Esophagus muscularis mucosa (tissue), 4 donors: ENCODE measurements at places on chromosomes 1 and 21. TPM values are rescaled to one million over a fixed set of nuclear protein-coding genes. Genes with fewer than 3 reads are reported as not detected.

DNA sequence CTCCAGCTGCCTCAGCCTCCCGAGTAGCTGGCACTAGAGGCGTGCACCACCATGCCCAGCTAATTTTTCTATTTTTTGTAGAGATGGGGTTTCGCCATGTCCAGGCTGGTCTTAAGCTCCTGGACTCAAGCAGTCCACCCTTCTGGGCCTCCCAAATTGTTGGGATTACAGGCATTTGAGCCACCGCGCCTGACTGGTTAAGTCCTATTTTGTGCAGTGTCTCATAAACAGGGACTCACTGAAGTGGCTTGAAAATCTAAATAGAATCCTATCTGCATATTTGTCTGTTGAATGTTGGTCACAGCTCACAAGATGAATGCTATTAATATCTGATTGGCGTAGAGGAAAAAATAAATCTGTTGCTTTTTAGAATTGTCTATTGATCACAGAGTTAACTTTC is 5.9 kb upstream of the CHAF1B start:
- H3K36me3 ChIP-seq = peaks cover 43% of the 10 kb centered on the region
- no peak for DNase-seq
- H3K27ac ChIP-seq = no peak overlapping the region
- no peak overlapping the region for H3K4me3 ChIP-seq

The KRTAP13-2 gene
- total RNA-seq = not detected

The SLC6A17 gene
- 0.42 TPM for total RNA-seq

DNA sequence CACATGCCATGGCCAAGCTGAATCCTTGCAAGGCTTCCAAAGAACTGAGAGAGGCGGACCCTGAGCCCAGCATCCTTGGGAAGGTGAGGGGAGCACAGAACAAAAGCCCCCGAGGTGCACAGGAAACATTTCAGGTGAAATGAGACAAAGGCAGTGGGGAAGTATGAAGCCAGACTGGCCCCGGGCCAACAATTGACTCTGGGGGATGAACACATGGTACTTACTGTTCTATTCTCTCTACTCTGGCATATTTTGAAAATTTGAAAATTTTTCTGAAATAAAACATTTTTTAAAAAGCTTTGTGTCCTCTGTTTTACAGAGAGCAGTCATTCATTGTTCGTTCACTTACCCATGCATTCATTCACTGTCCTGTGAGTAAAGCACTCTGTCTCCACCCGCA is 77.7 kb downstream of the GRIK3 start:
- H3K27ac ChIP-seq = no peak overlapping the region
- no peaks in the 10 kb centered on the region for H3K36me3 ChIP-seq
- no peak overlapping the region for H3K4me3 ChIP-seq
- no peak for DNase-seq

DNA sequence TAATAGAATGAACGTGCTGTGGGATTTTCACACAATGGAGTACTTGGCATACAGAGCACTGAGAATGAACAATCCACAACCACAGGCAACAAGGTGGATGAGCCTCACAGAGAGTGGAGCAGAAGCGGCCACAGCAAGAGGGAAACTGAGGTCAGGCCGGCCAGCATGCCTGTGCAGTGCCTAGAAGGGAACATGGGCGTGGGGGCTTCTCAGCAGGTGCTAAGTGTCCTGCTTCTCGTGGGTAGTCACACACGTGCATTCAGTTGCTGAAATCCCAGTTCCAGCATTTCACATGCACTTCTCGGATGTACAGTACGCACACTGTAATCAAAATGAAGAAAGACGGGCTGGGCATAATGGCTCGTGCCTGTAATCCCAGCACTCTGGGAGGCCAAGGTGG is 33.1 kb downstream of the WDR4 start:
- no peak overlapping the region for H3K4me3 ChIP-seq
- H3K27ac ChIP-seq = no peak overlapping the region
- H3K27me3 ChIP-seq = no peaks in the 10 kb centered on the region
- H3K4me1 ChIP-seq = peaks cover 8% of the 10 kb centered on the region
- H3K36me3 ChIP-seq = peaks cover 92% of the 10 kb centered on the region

The INSRR gene
- not detected for total RNA-seq

DNA sequence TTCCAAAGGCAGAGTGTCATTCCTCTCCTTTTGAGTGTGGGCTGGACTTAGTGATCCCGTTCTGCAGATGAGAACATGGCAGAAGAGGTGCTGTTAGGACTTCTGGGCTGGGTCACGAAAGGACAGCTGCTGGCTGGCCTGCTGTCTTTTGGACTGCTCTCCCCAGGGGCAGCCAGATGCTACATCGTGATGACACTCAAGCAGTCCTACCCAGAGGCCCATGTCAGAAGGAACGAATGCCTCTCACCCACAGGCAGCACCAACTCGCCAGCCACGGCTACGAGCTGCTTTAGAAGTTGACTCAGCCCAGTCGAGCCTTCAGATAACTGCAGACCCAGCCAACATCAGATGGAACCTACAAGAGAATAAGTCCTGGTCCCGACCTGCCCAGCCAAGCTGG is 156.5 kb downstream of the KCNJ6 start:
- H3K27ac ChIP-seq = no peak overlapping the region
- H3K27me3 ChIP-seq = peaks cover 20% of the 10 kb centered on the region
- DNase-seq = no peak
- H3K4me3 ChIP-seq = no peak overlapping the region
- H3K36me3 ChIP-seq = no peaks in the 10 kb centered on the region

DNA sequence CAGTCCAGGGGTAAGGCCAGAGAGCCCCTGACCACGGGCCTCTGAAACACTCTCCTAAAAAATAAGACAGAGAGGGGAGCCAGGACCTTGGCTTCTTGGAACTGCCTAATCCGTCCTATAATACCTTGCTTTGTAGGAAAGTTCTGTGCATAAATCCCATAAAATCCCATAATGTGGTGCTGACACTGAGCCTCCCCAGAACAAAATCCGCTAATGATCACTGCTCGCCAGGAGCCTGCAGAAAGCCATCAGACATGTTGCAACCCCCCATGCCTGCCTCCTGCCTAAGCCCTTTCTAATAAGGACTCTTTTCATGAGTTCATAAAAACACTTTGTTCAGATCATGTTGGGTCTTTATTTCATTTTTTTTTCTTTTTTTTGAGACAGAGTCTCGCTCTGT is 9.3 kb upstream of the DHRS3 start:
- no peak overlapping the region for H3K27ac ChIP-seq
- H3K4me3 ChIP-seq = no peak overlapping the region
- H3K27me3 ChIP-seq = no peaks in the 10 kb centered on the region
- DNase-seq = no peak
- H3K4me1 ChIP-seq = peaks cover 14% of the 10 kb centered on the region

The GBP6 gene
- not detected for total RNA-seq

The PERM1 gene
- total RNA-seq = 0.19 TPM

GRCh38 chr1:41455479-41456332 is 28.8 kb downstream of the EDN2 start:
- H3K4me3 ChIP-seq = no peak overlapping the region
- H3K4me1 ChIP-seq = peaks cover 47% of the 10 kb centered on the region

The MR1 gene
- 13.9 TPM for total RNA-seq

- no peak for DNase-seq
- H3K36me3 ChIP-seq = no peaks in the 10 kb centered on the region
- H3K27ac ChIP-seq = peak overlapping the region; percentile 95
- H3K4me1 ChIP-seq = peaks cover 31% of the 10 kb centered on the region
These were observed 156.9 kb downstream of the TOMM20 start for GRCh38 chr1:234971586-234972297.

DNA sequence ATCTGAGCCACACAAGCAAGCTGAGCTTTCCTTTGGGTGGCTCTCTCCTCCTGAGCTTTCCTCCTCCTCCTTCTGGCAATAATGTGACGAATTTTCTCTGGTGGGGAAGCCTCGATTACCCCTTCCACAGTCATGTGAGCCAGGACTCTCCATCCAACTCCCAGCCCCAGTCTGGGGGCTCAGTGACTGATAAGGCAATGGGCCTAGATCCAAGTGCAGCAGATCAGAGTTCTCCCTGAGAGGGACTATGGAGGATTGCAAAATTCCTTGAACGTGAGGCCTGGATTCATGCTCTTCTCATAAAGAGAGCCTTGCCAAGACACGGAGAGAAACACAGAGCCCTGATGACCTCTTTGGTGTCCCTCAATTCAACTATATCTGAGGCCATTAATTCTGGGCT is 31.3 kb upstream of the TRIM67 start:
- H3K27me3 ChIP-seq = no peaks in the 10 kb centered on the region
- H3K36me3 ChIP-seq = no peaks in the 10 kb centered on the region
- no peak overlapping the region for H3K27ac ChIP-seq
- H3K4me1 ChIP-seq = no peaks in the 10 kb centered on the region

DNA sequence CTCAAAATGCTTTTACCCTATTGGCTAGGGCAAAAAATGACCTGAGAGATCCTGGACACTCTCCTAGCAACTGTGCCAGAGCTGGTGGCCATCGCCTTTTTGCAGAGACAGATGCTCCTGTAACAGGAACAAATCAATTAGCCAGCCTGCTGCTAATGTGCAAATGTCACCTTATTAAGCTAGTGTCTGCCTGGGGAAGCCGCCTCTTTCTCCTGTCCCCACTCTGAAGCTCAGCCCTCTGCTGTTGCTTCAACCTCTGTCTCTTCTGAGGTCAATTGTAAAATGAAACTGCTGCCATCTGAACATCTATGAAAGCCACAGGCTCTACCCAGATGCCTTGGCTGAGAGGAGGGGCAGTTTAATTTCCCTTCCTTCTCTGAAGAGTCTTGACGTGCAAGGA is 85.5 kb upstream of the CACNA1E start:
- no peaks in the 10 kb centered on the region for H3K36me3 ChIP-seq
- no peak for DNase-seq
- no peaks in the 10 kb centered on the region for H3K27me3 ChIP-seq
- no peak overlapping the region for H3K4me3 ChIP-seq

DNA sequence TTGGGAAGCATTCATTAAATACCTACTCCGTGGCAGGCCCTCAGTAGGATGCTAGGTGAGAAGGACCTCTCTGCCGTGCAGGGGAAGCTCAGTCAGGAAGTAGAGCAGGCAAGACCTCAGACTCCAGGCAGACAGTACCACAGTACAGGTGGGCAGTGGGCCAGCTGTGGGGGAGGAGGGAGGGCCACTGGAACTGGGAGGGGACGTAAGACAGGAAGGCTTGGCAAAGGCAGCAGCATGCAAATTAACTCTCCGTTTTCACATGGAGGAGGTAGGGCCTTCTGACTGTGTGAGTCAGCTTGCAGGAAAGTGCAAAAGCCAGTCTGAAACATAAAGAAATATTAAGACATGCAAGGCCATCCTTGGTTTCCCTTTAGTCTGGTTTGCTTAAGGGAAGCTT is 157.7 kb downstream of the TRIM33 start:
- H3K27me3 ChIP-seq = no peaks in the 10 kb centered on the region
- H3K4me1 ChIP-seq = peaks cover 16% of the 10 kb centered on the region
- DNase-seq = peak; percentile 93
- peak overlapping the region; percentile 45 for H3K27ac ChIP-seq
- no peak overlapping the region for H3K4me3 ChIP-seq

DNA sequence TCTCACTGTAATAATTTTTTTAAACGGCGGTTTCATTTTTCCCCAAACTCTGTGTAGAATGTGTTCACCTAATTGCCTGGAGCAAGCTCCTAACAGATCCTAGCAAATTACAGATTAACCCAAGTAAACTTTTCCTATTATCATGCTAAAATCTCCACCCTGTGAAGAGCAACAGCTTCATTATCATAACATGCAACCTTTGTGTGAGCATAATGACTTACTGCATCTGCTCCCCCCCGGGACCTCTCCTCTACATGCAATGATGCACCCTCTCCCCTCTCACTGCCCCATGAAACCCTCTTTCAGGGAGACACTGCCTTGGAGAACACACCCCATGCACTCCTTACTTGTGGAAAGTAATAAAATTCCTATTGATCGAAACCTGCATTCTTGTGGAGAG is 717.0 kb upstream of the TMPRSS15 start:
- H3K4me1 ChIP-seq = peaks cover 5% of the 10 kb centered on the region
- no peaks in the 10 kb centered on the region for H3K36me3 ChIP-seq
- no peak overlapping the region for H3K27ac ChIP-seq
- DNase-seq = no peak
- H3K4me3 ChIP-seq = no peak overlapping the region
- no peaks in the 10 kb centered on the region for H3K27me3 ChIP-seq

GRCh38 chr1:23597635-23598388 is 38.5 kb upstream of the ID3 start:
- DNase-seq = no peak
- H3K27ac ChIP-seq = no peak overlapping the region
- no peaks in the 10 kb centered on the region for H3K4me1 ChIP-seq
- H3K27me3 ChIP-seq = no peaks in the 10 kb centered on the region

The CGN gene
- 1.4 TPM for total RNA-seq

The KCNE2 gene
- total RNA-seq = not detected

DNA sequence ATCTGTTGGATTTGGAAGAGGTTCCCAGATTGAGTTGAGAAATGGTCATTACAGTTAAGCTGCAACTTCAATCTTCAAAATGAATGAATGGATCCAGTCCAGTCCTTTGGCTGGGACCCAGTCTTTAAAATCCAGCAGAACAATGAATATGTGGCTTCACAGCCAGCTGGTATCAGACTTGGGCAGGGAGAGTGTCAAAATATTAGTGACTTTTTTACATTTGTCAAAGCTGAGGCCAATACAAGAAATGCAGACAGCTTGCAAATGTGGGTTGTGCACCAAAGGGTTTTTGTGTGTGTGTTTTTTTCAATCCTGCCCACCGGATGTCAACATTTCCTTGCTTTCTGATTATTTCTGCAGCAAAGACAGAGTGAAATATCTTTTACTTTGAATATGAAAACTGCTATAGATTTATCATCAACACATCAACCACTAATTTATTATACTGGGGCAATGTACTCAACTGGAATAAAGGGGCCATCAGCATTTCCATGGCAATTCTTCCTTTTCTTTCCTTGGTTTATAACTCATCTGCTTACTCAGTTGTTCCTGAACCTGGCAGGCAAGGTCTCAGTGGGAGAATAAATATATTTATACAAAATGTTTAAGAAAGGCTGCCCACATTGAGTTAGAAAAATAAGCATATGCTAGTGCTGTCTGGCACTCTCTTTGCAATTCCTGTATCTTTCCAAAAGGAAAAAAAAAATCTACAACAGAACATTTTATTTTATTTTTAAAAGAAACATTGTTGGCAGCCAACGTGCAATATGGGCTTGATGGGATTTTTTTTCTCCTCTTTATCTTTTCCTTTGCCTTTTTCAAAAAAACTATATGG is 491.6 kb upstream of the C1orf87 start:
- no peak overlapping the region for H3K27ac ChIP-seq
- H3K36me3 ChIP-seq = no peaks in the 10 kb centered on the region
- H3K4me1 ChIP-seq = peaks cover 13% of the 10 kb centered on the region
- DNase-seq = no peak

GRCh38 chr1:40183055-40183710 is 22.0 kb downstream of the RLF start:
- no peaks in the 10 kb centered on the region for H3K27me3 ChIP-seq
- no peaks in the 10 kb centered on the region for H3K36me3 ChIP-seq
- H3K27ac ChIP-seq = no peak overlapping the region
- peaks cover 40% of the 10 kb centered on the region for H3K4me1 ChIP-seq
- no peak overlapping the region for H3K4me3 ChIP-seq
- DNase-seq = no peak

The HSD3B2 gene
- total RNA-seq = not detected

DNA sequence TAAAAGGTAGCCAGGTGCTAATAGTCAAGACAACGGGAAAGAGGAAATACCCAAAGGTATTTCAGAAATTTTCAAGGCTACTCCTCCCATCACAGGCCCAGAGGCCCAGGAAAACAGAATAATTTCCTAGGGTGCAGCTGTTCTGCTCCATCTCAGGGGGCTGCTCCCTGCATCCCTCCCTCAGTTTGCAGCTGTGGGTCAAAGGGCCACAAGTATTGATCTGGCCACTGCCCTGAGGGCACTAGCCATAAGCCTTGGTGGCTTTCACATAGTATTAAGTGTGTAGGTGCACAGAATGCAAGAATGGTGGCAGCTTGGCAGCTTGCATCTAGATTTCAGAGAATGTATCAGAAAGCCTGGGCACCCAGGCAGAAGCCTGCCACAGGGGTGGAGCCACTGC is 179.5 kb downstream of the TTLL7 start:
- no peaks in the 10 kb centered on the region for H3K27me3 ChIP-seq
- no peak overlapping the region for H3K4me3 ChIP-seq
- no peak for DNase-seq
- H3K36me3 ChIP-seq = no peaks in the 10 kb centered on the region

The FNDC10 gene
- total RNA-seq = 0.84 TPM
